Activated CD8-positive, alpha-beta memory T cell treated with anti-CD3 and anti-CD28 coated beads, Interleukin-2, amount 10 ng/mL, durations not matched to agents 7 days and 5 days (primary cell): ENCODE measurements at places on chromosomes 2 and 18.

- no peak for DNase-seq
These were observed 7.6 kb downstream of the PTPN18 start for GRCh38 chr2:130363479-130363878.

- DNase-seq: no peak
These were observed 182.4 kb downstream of the ALPK2 start for GRCh38 chr18:58446391-58447060.

DNA sequence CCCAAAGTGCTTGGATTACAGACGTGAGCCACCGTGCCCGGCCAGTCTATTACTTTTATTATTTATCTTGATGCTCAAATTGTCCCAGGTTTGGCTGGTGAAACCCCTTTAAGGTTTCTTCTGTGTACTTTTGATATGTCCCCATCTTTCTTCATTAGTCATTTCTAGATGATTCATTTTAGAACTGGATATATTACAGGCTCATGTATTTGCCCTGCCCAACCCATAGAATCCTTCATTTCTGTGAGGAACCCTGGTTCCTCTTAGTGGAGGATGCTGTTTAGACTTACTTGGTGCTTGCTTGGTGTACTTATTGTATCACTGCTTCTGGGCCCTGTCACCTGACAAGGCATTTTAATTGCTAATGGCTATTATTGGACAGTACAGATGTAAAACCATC, 40.1 kb downstream of the KCMF1 start:
- no peak for DNase-seq

- DNase-seq: no peak
These were observed 70.9 kb downstream of the MTCL1 start for GRCh38 chr18:8776013-8776943.

- no peak for DNase-seq
These were observed 1.4 kb downstream of the PSME4 start for GRCh38 chr2:53969285-53969967.

GRCh38 chr2:30584116-30584515, 137.1 kb downstream of the LCLAT1 start:
- DNase-seq: no peak

DNA sequence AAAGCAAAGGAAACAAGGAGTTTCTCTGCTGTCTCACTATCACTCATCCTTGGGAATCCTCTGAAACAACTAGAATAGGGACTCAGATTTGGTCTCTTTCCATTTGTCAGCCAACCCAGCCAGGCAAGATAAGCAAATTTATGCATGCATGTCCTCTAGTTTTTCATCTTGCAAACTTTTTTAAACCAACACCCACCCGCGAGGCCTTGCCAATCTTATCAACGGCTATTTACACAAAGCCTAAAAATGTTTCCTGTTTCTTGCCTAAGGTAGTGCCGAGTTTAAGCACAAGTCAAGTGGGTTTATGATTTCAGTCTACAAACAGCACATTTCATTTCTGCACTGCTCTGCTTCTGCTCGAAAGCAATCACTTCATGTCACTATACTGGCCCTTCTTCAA, 240.9 kb downstream of the STK39 start:
- DNase-seq: no peak

GRCh38 chr18:697800-698199, 14.6 kb downstream of the ENOSF1 start:
- DNase-seq: peak; percentile 32

GRCh38 chr2:151930042-151930441, 101.8 kb upstream of the ARL5A start:
- no peak for DNase-seq

DNA sequence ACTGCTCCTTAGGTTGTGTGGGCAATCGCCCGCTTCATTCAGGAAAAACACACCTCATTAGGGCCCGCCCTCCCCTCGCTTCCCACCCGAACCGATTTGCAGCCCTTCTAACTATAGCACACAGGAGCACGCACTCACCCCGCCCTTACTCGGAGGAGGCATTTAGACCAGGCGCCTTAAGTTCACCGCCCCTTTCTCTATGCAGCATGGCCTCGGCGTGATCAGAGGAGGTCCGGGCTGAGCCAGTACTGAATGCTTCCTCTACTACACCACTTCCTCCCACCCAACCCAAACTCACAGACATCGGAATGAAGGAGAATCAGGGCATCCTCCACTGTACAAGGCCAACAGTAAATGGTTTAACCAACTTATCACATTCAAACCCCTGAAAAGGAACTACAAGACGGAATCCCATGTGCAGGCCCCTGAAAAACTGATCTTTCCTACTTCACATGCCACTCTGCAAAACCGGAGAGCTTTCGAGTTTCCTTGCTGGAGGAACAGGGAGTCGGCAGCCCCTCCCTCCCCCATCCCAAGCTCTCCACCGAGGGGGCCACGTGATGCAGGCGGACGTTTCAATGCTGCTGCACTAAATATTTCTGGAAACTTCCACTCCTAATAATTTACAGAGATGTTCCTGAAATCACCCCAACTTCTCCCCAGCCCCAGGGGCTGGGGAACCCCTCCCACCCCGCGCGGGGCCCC, 1.4 kb downstream of the XPO1 start:
- DNase-seq: peak; percentile 96

- no peak for DNase-seq
These were observed 3.1 kb upstream of the TMEM150A start for GRCh38 chr2:85605406-85606115.

GRCh38 chr2:40534528-40534927, 82.6 kb upstream of the SLC8A1 start:
- no peak for DNase-seq

DNA sequence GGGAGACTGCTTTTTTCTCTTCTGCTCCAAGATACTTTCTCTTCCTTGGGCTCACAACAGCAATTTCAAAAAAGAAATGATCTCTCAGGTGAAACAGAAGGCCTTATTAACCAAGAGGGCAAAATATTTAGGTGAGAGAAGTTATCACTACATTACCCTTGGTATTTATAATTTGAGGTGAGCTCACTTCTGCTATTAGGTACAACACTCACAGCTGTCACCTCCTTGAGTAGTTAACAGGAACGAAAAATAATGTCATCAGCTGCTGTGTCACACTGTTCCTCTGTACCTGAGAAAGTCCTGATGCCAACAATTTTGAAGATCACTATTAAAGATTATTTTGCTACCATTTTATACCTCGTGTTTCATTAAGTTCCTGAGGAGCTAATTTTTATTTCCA, 205.0 kb downstream of the DLGAP1 start:
- no peak for DNase-seq

DNA sequence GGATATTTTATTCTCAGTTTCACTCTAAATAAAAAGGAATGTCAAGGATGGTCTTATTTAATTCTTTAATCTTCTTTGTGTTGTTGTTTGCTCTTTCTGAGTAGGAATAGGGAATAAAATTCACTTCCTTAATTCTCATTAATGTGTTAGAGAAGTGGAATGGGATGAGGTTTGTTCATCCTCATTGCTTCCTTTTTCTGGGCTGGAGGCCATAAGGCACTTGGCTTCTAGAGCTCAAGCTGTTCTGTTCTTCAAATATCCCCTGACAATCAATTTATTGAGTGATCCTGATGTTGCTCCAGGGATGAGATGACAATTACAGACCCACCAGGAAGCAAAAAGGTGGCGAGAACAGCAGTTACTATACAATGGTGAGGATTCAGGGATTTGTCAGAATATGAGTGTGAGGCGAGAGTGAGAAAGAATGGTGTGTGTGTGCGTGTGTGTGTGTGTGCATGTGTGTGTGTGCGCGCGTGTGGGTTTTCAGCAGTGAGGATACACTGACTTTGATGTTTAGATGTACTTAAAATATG, 557.6 kb upstream of the FANCL start:
- DNase-seq: no peak

- no peak for DNase-seq
These were observed 78.7 kb downstream of the USP40 start for GRCh38 chr2:233487748-233488345.
